ENCODE measurements at places on chromosomes 5 and 9. TPM values are rescaled to one million over a fixed set of nuclear protein-coding genes. Genes with fewer than 3 reads are reported as not detected.

Gene SERINC5
- 11.1 TPM for total RNA-seq

Gene OLFML2A
- 1.6 TPM for total RNA-seq

Gene AGPAT2
- total RNA-seq: 42.3 TPM

Gene CCDC152
- 1.2 TPM for total RNA-seq

Gene SLC6A18
- total RNA-seq: not detected

Gene ACOT12
- total RNA-seq: not detected

Gene TXNDC8
- not detected for total RNA-seq
